ENCODE measurements at places on chromosomes 12 and 14. TPM values are rescaled to one million over a fixed set of nuclear protein-coding genes. Genes with fewer than 3 reads are reported as not detected.
A peak's percentile ranks its signal among the peaks of the same experiment; 100 is the strongest.

RTRAF gene
- 47.2 TPM for polyA plus RNA-seq

DNA sequence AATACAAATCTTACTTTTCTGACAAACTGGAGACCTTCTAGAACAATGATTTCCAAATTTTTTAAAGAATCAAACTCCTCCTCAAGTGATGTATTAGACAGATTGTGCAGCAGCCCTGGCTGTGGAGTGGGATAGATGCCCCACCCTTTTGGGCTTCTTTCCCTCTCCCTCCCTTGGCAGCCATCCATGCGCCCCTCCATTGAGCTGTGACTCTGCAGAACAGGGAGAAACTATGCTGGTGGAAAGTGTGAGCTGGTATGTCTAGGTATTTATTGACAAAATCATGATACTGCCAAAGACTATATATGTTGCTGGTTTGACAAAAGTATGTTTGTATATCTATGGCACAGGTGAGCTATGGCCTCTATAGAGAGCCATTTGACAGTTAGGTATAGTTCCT is 138.5 kb downstream of the KTN1 start:
- no peak overlapping the region for H3K4me3 ChIP-seq
- H3K4me1 ChIP-seq: no peaks in the 10 kb centered on the region
- DNase-seq: no peak
- no peaks in the 10 kb centered on the region for H3K36me3 ChIP-seq

- H3K27me3 ChIP-seq: no peaks in the 10 kb centered on the region
- H3K27ac ChIP-seq: no peak overlapping the region
- DNase-seq: no peak
- no peaks in the 10 kb centered on the region for H3K4me1 ChIP-seq
- H3K4me3 ChIP-seq: no peak overlapping the region
Observed at GRCh38 chr12:31033681-31034080, 40.0 kb upstream of the DDX11 start.

HOXC9 gene
- not detected for polyA plus RNA-seq

GRCh38 chr14:80536456-80536855 is 325.2 kb upstream of the DIO2 start:
- DNase-seq: no peak
- no peaks in the 10 kb centered on the region for H3K27me3 ChIP-seq
- H3K4me1 ChIP-seq: no peaks in the 10 kb centered on the region
- H3K4me3 ChIP-seq: no peak overlapping the region

- H3K27ac ChIP-seq: no peak overlapping the region
- H3K4me3 ChIP-seq: no peak overlapping the region
- H3K27me3 ChIP-seq: no peaks in the 10 kb centered on the region
- no peak for DNase-seq
- H3K4me1 ChIP-seq: no peaks in the 10 kb centered on the region
- H3K36me3 ChIP-seq: no peaks in the 10 kb centered on the region
Observed at GRCh38 chr14:51331486-51332367, 91.7 kb downstream of the TMX1 start.

DNA sequence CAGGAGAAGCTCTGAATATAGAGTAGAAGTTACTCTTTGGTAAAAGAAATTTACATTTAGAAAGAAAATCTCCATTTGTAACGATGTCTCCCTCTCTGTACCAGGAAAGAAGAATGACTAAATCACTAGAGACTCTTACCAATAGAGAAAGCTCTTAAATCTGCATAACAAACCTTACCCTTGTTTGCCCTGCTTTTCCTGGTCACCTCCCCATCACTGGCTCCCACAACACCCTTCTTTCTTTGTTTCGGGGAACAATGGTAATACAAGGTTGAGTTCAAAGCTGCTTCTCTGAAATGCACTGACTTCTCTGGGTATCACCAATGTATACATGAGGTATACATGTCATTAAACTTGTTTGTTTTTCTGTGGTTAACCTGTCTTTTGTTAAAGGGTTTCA is 351.1 kb upstream of the FLRT2 start:
- H3K27me3 ChIP-seq: no peaks in the 10 kb centered on the region
- DNase-seq: no peak
- no peak overlapping the region for H3K4me3 ChIP-seq
- H3K36me3 ChIP-seq: no peaks in the 10 kb centered on the region

GRCh38 chr14:65006261-65006721 is 19.6 kb downstream of the FNTB start:
- H3K27ac ChIP-seq: no peak overlapping the region
- DNase-seq: no peak
- peaks cover 9% of the 10 kb centered on the region for H3K36me3 ChIP-seq
- H3K4me1 ChIP-seq: no peaks in the 10 kb centered on the region

DNA sequence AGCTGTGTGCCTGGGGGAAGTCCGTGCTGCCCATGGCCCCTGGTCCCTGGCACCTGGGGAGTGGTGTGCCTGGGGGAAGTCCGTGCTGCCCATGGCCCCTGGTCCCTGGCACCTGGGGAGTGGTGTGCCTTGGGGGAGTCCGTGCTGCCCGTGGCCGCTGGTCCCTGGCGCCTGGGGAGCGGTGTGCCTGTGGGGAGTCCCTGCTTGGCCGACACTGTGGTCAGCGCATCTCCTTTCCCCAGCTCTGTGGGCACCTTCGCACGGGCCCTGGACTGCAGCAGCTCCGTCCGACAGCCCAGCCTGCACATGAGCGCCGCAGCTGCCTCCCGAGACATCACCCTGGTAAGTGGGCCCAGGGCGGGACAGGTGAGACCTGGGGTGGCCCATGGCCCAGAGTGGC is 14.5 kb upstream of the CRIP2 start:
- peaks cover 51% of the 10 kb centered on the region for H3K36me3 ChIP-seq
- no peak overlapping the region for H3K27ac ChIP-seq
- no peak for DNase-seq
- H3K4me3 ChIP-seq: no peak overlapping the region

GRCh38 chr14:101088395-101088667 is 184.8 kb upstream of the RTL1 start:
- no peaks in the 10 kb centered on the region for H3K4me1 ChIP-seq
- H3K27ac ChIP-seq: no peak overlapping the region
- DNase-seq: no peak

- peaks cover 26% of the 10 kb centered on the region for H3K4me1 ChIP-seq
- no peak overlapping the region for H3K4me3 ChIP-seq
- peak overlapping the region; percentile 16 for H3K27ac ChIP-seq
- H3K27me3 ChIP-seq: no peaks in the 10 kb centered on the region
Observed at GRCh38 chr14:93186466-93186865, 1.3 kb downstream of the LYSET start.

KLRD1 gene
- 0.55 TPM for polyA plus RNA-seq

GPR132 gene
- 38.6 TPM for polyA plus RNA-seq

SLC5A8 gene
- polyA plus RNA-seq: not detected

- no peaks in the 10 kb centered on the region for H3K27me3 ChIP-seq
- no peak for DNase-seq
- H3K27ac ChIP-seq: no peak overlapping the region
- no peak overlapping the region for H3K4me3 ChIP-seq
Observed at GRCh38 chr12:95228617-95229016, 11.0 kb downstream of the VEZT start.

DNA sequence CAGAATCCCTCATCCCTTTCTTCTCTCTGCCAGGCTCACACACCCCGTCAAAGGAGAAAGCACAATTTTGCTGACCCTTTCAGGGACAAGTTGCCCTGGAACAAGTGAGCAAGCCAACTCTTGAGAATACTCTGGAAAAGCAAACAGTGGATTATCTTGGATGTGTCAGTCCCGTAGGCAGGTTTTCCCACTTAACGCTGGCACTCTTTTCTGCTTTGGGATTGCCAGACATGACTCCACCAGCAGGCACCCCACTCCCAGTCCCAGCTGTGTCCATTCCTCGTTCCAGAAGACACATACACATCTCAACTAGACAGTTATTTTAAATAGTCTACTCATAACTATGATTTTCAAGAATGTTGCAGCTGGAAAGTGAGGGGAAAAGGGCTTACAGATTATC is 145.5 kb upstream of the CDKN3 start:
- no peak overlapping the region for H3K27ac ChIP-seq
- H3K4me3 ChIP-seq: no peak overlapping the region
- H3K4me1 ChIP-seq: no peaks in the 10 kb centered on the region
- no peak for DNase-seq
- H3K27me3 ChIP-seq: peaks cover 8% of the 10 kb centered on the region

DNA sequence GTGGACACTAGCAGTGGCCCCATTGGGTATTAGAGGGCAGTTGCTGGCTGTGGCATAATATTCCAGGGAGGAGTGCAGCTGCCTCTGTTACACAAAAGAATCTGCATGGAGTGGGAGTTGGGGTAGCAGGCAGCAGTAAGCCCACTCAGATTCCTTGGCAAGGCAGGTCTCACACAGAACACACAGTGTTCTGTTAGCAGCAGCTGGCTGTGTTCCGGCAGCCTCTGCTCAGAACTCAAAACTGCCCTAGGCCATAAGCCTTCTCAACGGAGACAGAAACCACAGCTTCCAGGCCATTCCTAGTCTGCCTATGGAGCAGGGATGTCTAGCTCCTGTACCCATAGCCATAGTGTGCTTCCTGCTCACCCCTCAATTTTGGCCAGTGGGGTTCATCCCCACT is 1085.4 kb downstream of the SLC6A15 start:
- H3K4me3 ChIP-seq: no peak overlapping the region
- H3K36me3 ChIP-seq: no peaks in the 10 kb centered on the region
- no peak overlapping the region for H3K27ac ChIP-seq

GARIN6 gene
- not detected for polyA plus RNA-seq

DNA sequence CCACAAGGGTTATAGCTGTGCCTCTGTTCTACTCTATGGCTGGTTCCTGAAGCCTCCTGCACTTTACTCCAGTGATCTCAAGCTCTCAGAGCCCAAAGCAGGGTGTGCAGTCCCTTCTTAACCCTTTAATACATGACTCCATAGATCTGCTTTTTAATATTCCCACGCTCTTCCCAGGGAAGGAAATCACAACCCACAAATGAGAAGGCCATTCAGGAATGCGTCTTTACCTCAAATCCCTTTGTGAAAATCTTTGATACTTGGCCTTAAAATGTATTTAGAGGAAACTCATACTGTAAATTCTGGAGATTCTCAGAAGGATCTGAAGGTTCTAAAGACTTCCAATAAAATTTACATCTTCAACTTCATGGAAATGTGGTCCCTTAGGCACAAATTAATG is 17.0 kb downstream of the NID2 start:
- no peaks in the 10 kb centered on the region for H3K36me3 ChIP-seq
- H3K4me1 ChIP-seq: no peaks in the 10 kb centered on the region
- H3K27me3 ChIP-seq: no peaks in the 10 kb centered on the region
- no peak overlapping the region for H3K27ac ChIP-seq
- no peak overlapping the region for H3K4me3 ChIP-seq

KRT80 gene
- not detected for polyA plus RNA-seq

DNA sequence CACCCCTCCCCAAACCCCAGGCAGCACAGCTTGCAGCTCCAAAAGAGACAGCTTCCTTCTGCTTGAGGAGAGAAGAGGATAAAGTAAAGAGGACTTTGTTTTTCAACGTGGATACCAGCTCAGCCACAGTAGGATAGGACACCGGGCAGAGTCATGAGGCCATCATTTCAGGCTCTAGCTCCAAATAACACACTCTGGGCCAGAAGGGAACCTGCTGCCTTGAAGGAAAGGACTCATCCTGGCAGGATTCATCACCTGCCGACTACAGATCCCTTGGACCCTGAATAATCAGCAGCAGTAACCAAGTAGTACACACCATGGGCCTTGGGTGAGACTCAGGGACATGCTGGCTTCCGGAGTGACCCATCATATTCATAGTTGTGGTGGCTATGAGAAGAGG is 10.4 kb upstream of the CKAP4 start:
- no peak overlapping the region for H3K4me3 ChIP-seq
- no peak overlapping the region for H3K27ac ChIP-seq
- no peaks in the 10 kb centered on the region for H3K36me3 ChIP-seq
- peaks cover 10% of the 10 kb centered on the region for H3K27me3 ChIP-seq
- no peaks in the 10 kb centered on the region for H3K4me1 ChIP-seq

MYBPC1 gene
- not detected for polyA plus RNA-seq

- no peaks in the 10 kb centered on the region for H3K4me1 ChIP-seq
- no peaks in the 10 kb centered on the region for H3K27me3 ChIP-seq
- no peak overlapping the region for H3K4me3 ChIP-seq
- DNase-seq: no peak
- peaks cover 50% of the 10 kb centered on the region for H3K36me3 ChIP-seq
- H3K27ac ChIP-seq: no peak overlapping the region
Observed at GRCh38 chr12:11879306-11879705, 191.4 kb upstream of the BCL2L14 start.

FOXN4 gene
- polyA plus RNA-seq: not detected

DNA sequence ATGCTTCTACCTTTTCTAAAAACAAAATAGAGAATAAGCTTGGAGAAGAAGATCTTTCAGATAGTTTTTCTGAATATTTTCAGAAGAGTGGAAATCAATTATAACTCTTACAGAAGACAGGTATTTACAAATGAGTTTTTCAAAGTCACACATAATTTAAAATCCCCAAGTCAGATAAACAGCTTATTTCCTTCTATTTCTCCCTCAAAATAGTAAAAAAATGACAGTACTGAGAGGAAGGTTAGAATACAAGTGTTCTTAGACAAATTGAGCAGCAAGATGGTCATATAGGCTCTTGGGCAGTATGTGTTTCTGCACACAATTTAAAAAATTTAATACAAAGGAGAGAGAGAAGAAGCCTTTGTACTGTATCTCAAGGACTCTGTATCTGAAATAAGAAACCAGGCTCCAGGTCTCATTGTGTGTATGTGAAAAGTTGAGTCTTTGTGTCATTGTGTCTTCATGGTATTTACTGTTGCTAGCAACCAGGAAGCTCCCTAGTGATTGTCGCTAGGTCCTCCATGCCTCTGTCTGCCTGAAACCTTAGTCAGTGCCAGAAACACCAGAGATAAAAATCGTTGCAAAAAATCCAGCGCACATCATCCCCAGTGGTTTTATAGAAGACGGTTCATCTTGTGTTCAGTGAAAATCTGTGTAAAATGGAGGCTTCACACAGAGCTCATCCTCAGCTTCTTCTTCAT is 12.9 kb upstream of the TUBA1A start:
- H3K4me1 ChIP-seq: peaks cover 10% of the 10 kb centered on the region
- DNase-seq: no peak
- H3K4me3 ChIP-seq: no peak overlapping the region
- no peak overlapping the region for H3K27ac ChIP-seq
- no peaks in the 10 kb centered on the region for H3K27me3 ChIP-seq

NFKBIA gene
- polyA plus RNA-seq: 4,394 TPM

VRTN gene
- not detected for polyA plus RNA-seq

DNA sequence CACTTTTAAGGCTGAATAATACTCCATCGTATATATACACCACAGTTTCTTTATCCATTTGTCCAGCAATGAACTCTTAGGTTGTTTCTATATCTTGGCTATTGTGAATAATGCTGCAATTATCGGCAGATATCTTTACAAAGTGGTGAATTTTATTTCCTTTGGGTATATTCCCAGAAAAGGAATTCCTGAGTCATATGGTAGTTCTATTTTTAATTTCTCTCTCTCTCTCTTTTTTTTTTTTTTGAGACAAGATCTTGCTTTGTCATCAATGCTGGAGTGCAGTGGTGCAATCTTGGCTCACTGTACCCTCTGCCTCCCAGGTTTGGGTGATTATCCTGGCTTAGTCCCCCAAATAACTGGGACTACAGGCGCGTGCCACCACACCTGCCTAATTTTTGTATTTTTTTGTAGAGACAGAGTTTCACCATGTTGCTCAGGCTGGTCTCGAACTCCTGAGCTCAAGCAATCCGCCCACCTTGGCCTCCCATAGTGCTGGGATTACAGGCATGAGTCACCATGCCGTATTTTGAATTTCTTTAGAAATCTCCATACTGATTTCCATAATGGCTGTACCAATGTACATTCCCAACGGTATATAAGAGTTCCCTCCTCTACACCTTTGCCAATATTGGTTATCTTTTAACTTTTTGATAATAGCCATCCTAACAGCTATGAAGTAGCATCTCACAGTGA is 98.4 kb downstream of the EFCAB11 start:
- H3K27me3 ChIP-seq: no peaks in the 10 kb centered on the region
- no peak overlapping the region for H3K27ac ChIP-seq
- no peak for DNase-seq
- no peak overlapping the region for H3K4me3 ChIP-seq
- no peaks in the 10 kb centered on the region for H3K36me3 ChIP-seq
- no peaks in the 10 kb centered on the region for H3K4me1 ChIP-seq

Data from B cell (primary cell).